ENCODE measurements at places on chromosomes 1 and 21.

DNA sequence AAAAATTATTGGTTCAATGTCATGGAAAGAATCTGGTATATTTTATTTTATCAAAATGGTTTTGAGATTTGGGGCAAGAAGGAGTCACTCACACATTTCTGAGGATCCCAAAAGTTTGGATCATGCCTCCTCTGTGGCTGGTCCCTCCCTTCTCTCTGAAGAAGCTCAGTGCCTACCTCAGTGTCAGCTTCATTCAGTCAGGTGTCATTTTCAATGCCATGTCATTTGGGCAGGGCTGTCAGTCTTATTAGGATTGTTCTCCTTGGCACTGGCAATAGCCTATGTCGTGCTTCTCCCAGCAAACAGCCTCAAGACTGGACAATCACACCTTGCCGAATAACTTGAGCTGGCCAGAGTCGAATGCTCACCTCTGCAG is 264.5 kb upstream of the CAMK1G start:
- no peak for DNase-seq

DNA sequence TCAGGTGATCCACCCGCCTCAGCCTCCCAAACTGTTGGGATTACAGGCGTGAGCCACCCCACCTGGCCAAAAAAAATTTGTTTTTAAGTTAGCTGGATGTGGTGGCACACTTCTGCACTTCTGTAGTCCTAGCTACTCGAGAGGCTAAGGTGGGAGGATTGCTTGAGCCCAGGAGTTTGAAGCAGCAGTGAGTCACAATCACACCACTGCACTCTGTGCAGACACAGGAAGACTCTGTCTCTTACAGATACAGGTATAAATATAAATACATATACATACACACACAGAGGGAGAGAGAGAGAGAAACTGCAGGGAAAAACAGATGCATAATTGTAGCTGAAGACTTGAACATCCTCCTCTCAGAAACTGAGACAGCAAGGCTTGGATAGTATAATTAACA is 34.8 kb upstream of the EPS15 start:
- no peak for DNase-seq

- DNase-seq = no peak
These were observed 16.3 kb downstream of the CRYBG2 start for GRCh38 chr1:26337625-26338024.

DNA sequence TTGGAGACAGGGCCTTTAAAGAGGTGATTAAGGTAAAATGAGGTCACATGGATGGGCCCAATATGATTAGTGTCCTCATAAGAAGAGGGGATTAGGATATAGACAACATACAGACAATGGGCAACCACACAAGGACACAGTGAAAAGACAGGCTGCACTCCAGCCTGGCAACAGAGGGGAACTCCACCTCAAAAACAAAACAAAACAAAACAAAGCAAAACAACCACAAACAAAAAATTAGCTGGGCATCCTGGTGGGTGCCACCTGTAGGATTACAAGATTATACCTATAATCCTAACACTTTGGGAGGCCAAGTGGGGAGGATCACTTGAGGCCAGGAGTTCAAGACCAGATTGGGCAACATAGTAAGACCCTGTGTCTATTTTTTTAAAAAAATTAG is 4.8 kb upstream of the MDM4 start:
- DNase-seq = no peak

GRCh38 chr21:23475281-23476219 is 2131.7 kb downstream of the MRPL39 start:
- DNase-seq = no peak

DNA sequence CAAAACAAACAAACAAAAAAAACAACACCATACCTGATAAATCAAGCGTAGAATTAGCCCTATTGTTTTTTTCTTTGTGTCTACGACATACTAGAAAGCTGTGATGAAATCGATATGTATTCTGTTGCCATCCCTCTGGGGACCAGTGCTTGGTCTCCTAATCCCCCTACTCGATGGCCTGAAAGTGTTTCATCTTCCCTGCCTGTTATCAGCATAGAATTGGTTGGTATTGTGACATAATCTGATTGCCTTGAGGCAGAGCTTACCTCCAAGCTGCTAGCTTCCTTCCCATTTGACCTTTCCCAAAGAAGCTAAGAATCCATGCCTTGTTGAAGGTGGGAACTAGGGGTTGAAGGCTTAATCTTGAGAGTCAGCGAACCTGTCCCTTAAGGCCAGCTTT is 40.7 kb upstream of the PIGV start:
- DNase-seq = no peak

- no peak for DNase-seq
These were observed 552 bp upstream of the ZNF496 start for GRCh38 chr1:247332215-247332622.

GRCh38 chr1:20823845-20824244 is 36.7 kb upstream of the HP1BP3 start:
- DNase-seq = no peak

GRCh38 chr1:21383785-21384401 is 56.0 kb upstream of the NBPF3 start:
- no peak for DNase-seq

GRCh38 chr1:101238681-101239094 is 1.9 kb downstream of the S1PR1 start:
- peak; percentile 82 for DNase-seq

GRCh38 chr1:224879162-224879803 is 50.2 kb upstream of the DNAH14 start:
- no peak for DNase-seq

DNA sequence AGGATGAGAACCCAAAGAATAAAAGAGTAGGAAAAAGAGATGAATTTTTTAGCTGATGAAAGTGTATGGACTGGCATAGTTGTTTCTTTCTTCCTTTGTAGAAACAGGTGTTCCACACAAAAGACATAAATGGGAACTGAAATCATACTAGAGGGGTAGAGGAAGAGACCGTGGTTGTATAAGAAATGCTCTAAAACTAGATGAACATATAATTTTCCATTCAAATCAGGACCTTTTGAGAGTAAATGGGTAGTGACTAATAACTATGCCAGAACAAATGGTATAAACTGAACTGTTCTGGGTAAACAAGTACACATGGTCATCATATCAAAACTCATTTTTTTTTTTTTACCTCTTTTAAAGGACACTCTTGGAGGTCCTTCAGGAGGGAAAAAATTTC is 344.2 kb downstream of the VAV3 start:
- no peak for DNase-seq

- DNase-seq = no peak
These were observed 41.7 kb downstream of the ITPKB start for GRCh38 chr1:226697151-226697928.

- DNase-seq = no peak
These were observed 15.4 kb downstream of the HDAC1 start for GRCh38 chr1:32307324-32307723.

- no peak for DNase-seq
These were observed 172.7 kb downstream of the TGFBR3 start for GRCh38 chr1:91712981-91713841.

GRCh38 chr1:33094971-33095604 is 14.1 kb downstream of the AZIN2 start:
- peak; percentile 74 for DNase-seq

DNA sequence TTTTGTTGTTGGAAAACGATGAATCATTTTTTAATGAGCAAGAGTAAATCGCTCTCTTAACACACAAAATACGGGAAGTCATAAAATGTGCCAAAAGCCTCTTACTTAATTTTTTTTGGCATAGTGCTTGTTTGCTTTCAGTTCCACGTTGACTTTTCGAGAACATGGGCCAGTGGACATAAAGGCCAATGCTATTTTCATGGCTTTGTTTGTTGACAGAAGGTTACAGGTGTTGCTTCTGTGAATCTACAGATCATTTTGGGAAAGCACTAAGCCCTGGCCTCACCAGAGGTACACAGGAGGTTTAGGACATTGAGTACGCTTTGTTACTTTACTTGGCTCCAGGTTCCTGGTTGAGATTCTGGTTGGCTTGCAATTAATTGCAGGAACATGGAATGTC is 199.4 kb upstream of the HMCN1 start:
- DNase-seq = no peak

GRCh38 chr1:51210676-51211075 is 25.4 kb upstream of the RNF11 start:
- no peak for DNase-seq

- no peak for DNase-seq
These were observed 362.2 kb upstream of the LYPLAL1 start for GRCh38 chr1:218811497-218811896.

DNA sequence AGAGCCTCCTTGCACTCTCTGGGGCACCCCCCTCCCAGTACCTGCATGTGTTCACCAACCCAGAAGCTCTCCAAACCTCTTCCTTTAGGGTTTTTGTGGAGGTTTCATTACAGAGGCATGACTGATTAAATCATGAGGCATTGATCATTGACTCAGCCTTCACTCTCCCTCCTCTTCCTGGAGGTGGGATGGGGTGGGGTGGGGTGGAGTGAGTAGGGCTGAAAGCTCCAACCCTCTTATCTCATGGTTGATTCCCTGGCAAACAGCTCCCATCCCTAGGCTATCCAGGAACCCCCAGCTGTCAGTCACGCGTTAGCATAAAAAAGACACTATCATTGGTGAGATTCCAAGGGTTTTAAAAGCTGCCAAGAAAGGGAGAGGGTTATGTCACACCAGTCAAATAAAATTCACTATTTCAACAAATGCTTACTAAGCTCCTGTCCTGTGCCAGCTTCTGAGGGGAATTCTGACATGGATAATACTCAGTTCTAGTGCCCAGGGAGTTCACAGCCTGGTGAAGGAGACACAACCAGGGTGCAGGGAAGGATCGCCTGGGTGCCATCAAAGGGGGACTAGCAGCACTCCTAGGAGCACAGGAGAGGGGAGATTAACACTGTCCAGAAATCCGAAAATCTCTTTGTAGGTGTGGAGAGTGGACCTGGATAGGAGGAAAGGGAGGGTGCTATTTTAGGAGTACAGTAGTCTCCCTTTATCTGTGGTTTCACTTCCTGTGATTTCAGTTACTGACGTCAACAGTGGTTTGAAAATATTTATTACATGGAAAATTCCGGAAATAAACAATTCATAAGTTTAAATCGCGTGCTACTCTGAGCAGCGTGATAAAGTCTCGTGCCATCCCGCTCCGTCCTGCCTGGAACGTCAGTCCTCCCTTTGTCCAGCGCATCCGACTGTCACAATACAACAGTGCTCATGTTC is 6.8 kb upstream of the IL24 start:
- no peak for DNase-seq

GRCh38 chr1:225446981-225447615 is 19.3 kb upstream of the LBR start:
- no peak for DNase-seq

GRCh38 chr21:45632160-45632559 is 11.4 kb upstream of the PCBP3 start:
- DNase-seq = peak; percentile 58

DNA sequence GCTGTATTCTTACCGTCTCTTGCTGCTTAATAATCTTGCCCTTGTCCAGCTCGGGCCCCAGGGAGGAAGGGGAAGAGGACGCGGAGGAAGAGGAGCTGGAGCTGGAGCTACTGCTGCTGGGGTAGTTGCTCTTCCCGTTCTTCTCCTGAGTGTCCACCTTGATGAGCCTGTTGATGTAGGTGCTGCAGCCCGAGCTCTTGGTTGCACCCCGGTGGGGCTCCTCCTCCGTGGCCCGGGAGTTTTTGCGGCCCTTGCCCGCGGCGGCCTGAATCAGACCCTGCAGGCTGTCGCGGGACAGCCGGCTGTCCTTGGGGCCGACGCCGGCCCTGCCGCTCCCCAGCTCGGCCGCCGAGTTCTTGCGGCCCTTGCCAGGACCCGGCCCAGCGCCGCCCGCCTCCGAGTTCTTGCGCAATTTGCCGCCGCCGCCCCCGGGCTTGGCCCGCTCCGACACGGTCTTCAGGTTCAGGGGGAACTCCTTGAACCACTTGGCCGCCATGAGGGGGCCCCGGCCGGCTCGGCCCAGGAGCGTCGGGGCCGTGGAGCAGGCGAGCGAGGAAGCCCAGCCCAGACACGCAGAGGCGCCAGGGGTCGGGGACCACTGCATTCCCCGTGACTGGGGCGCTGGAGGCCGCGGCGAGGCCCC is 475 bp upstream of the TDRD10 start:
- DNase-seq = no peak

GRCh38 chr1:190273161-190273560 is 204.5 kb downstream of the BRINP3 start:
- DNase-seq = no peak

- DNase-seq = no peak
These were observed 188.4 kb downstream of the NPHP4 start for GRCh38 chr1:5803851-5804250.

DNA sequence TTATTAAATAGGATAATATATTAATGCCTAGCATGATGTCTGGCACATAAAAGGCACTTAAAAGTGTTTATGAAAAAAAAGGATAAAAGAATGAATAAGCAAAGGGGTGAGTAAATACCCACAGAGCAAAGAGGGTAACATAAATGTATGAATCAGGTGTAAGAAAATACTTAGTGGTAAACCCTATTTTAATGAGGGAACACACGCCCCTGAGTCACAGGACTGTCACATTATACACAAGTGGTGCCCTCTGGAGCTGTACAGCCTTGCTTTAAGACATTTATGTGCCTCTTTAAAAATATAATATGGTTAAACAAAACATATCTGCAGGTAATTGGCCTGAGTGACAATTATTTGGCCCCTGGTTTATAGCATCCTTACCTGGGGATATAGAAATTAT is 78.1 kb upstream of the PTBP2 start:
- DNase-seq = no peak

DNA sequence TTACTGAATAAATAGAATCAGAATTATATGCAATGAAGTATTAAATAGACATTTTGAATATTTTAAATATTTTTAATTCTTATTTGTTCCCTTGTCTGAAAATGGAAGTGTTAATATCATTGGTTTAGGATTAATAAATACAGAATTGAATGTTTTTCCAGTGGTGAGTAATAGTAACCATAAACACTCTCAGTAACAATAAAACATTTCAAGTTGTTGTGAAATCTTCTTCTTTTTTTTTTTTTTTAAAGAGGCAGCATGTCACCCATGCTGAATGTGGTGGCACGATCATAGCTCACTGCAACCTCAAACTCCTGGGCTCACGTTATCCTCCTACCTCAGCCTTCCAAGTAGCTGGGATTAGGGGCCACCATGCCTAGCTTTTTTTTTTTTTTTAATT is 86.2 kb upstream of the ZBTB18 start:
- no peak for DNase-seq

- no peak for DNase-seq
These were observed 800 bp upstream of the FAM163A start for GRCh38 chr1:179742291-179742690.

GRCh38 chr1:232880354-232880753 is 70.1 kb upstream of the NTPCR start:
- no peak for DNase-seq

DNA sequence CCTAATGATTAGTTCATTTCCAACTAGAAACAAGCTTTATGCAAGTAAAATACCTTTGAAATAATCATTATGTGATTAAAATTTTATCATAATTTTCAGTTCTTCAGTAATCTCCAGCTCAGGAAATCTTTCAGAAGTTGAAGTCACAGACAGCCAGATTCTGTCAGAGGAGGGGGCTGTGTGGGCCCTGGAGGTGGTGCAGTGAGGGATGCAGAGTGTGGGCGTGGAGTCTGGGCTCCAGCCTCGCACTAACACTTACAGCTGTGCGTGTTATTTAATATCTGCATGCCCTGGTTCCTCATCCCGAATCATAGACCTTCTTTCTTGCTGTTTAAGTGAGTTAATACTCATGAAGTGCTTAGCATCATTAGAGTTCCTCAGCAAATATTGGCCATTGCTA is 23.9 kb downstream of the WDR64 start:
- no peak for DNase-seq

- DNase-seq = no peak
These were observed 235.6 kb upstream of the FMN2 start for GRCh38 chr1:239856067-239856466.

All from type B pancreatic cell (in vitro differentiated cells).